ENCODE measurements at places on chromosomes 13 and 19.

GRCh38 chr19:38737921-38738737, 6.1 kb downstream of the CAPN12 start:
- DNase-seq, result no peak

DNA sequence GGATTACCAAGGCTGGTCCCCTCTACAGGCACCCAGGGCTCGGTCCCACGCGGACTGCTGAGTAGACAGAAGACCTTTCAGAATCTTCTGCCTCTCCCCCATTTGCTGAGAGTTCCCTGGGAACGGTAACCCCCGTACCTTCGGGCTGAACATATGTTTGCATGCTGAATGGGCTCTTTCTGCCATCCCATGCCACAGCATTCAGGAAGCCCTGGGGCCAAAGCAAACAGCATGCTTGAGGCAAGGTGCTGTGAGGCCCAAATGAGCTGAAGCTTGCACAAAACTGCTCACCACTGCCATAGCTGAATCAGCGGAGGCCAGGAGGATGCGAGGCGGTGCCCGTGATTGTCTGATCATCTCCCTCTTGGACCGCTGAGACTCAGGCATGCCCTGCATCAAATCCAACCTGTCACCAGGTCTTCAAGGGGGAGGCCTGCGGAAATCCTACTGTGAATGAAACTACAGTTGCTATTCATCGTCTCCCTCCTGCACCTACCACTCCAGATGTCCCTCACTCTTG, 16.3 kb upstream of the C19orf12 start:
- DNase-seq, result no peak

GRCh38 chr19:35942235-35942634, 6.1 kb downstream of the LRFN3 start:
- no peak for DNase-seq

GRCh38 chr13:107961849-107962608, 253.3 kb downstream of the LIG4 start:
- no peak for DNase-seq

DNA sequence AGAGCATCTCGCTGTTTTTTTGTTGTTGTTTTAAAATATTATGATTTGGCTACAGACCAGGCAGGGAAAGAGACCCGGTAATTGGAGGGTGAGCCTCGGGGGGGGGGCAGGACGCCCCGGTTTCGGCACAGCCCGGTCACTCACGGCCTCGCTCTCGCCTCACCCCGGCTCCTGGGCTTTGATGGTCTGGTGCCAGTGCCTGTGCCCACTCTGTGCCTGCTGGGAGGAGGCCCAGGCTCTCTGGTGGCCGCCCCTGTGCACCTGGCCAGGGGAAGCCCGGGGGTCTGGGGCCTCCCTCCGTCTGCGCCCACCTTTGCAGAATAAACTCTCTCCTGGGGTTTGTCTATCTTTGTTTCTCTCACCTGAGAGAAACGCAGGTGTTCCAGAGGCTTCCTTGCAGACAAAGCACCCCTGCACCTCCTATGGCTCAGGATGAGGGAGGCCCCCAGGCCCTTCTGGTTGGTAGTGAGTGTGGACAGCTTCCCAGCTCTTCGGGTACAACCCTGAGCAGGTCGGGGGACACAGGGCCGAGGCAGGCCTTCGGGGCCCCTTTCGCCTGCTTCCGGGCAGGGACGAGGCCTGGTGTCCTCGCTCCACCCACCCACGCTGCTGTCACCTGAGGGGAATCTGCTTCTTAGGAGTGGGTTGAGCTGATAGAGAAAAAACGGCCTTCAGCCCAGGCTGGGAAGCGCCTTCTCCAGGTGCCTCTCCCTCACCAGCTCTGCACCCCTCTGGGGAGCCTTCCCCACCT, 183.3 kb downstream of the KDM4B start:
- DNase-seq, result no peak

GRCh38 chr13:78078168-78078567, 159.5 kb upstream of the EDNRB start:
- no peak for DNase-seq

- DNase-seq, result no peak
These were observed 17.5 kb upstream of the F7 start for GRCh38 chr13:113087923-113088690.

GRCh38 chr13:114200399-114200911, 21.4 kb downstream of the CFAP97D2 start:
- no peak for DNase-seq

All from Ammon's horn (tissue), 1 donor.